CD8-positive, alpha-beta memory T cell (primary cell): ENCODE measurements at places on chromosomes 4 and X. TPM values are rescaled to one million over a fixed set of nuclear protein-coding genes. Genes with fewer than 3 reads are reported as not detected.

Gene KCND1
- 0.72 TPM for total RNA-seq

Gene KIF4A
- total RNA-seq: 16.5 TPM

Gene FATE1
- total RNA-seq: not detected

Gene SHROOM4
- not detected for total RNA-seq

Gene GLUD2
- 0.70 TPM for total RNA-seq

Gene FANCB
- total RNA-seq: 10.9 TPM

Gene TMPRSS11B
- total RNA-seq: not detected

GRCh38 chrX:68203211-68203610 lies 230.1 kb downstream of the OPHN1 start:
- DNase-seq: no peak

DNA sequence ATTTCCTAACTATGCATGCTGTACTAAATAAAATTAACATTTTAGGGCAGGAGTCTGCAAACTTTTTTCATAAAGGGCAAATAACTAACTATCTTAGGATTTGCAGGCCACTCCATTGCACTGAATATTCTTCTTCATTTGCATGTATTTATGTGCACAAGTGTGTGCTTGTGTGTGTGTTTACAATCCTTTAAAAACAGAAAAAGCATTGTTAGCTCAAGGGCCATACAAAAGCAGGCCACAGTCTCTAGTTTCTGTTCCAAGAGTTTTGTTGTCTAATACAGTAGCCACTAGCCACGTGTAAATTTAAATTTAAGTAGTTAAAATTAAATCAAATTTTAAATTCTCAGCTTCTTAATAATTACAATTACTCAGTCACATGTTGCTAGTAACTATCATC lies 621.8 kb downstream of the TMA16 start:
- DNase-seq: no peak

GRCh38 chrX:153525451-153525850 lies 8.0 kb downstream of the ATP2B3 start:
- DNase-seq: no peak

- no peak for DNase-seq
Observed at GRCh38 chr4:8588196-8588470, 4.4 kb upstream of the CPZ start.

- no peak for DNase-seq
Observed at GRCh38 chr4:1109898-1110506, 3.4 kb downstream of the RNF212 start.

GRCh38 chr4:125836597-125837195 lies 521.9 kb downstream of the FAT4 start:
- no peak for DNase-seq

GRCh38 chr4:57401586-57401985 lies 291.4 kb upstream of the IGFBP7 start:
- no peak for DNase-seq

- DNase-seq: no peak
Observed at GRCh38 chrX:16592194-16592770, 57.7 kb upstream of the S100G start.

DNA sequence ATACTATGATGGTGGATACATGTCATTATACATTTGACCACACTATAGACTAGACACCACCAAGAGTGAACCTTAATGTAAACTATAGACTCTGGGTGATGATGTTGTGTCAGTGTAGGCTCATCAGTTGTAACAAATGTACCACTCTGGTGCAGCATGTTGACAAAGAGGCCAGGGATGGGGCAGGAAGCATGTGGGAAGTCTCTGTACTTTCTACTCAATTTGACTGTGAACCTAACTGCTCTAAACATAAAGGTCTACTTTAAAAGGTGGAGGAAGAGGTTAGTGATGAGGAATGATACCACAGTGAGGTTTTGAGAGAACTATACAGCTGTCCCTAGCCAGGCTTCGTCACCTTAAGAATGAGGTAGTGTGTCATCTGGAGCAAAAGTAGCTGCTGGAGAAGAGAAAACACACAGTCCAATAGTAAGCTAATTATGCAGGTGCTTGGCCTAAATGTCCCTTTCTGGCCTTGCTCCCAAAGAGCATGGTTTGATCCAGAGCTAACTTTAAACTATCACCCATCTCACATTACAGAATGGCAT lies 38.4 kb downstream of the GRSF1 start:
- DNase-seq: no peak

- no peak for DNase-seq
Observed at GRCh38 chr4:41258783-41259182, 2.1 kb downstream of the UCHL1 start.

GRCh38 chr4:17309567-17310268 lies 202.2 kb downstream of the QDPR start:
- no peak for DNase-seq

DNA sequence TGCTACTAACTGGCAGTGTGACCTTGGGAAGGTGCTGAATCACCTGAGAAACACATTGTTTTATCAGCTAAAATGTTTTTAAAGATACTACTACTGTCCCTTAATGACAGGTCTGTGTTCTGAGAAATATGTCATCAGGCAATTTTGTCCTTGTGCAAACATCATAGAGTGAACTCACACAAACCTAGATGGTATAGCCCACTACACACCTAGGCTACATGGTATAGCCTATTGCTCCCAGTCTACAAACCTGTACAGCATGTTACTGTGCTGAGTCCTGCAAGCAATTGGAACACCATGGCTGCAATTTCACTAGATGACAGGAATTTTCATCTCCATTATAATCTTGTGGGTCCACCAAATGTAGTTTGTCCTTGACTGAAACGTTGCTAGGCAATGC lies 101.3 kb upstream of the GUCY1A1 start:
- no peak for DNase-seq

DNA sequence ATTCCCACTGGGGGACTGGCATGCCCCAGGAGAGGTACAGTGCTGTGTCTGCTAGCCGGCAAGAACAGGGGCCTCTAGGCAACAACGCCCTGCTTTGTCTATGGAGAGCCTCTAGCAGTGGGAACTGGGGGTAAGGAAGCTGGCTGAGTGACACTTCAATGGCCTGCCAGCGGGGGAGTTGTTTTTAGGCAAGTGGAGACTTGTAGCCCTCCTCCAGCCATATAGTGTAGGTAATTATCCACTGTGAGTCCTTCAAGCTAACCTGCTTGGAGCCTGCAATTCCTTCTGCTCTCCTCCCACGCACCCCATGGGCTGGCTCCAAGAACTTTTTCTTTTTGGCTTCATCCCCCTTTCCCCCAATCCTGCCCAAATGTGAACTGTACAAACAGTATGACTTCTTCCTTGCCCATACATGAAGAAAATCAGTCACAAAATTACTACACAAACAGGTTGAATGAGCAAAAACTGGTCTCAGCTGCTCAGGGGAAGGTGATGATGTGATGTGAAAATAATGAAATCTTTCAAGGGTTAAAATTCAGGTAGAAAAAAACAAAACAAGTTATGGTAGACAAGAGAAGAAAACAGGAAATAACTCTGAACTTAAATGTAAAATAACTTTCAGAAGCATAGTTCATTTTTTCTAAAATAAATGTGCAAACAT lies 33.1 kb downstream of the LEF1 start:
- no peak for DNase-seq

DNA sequence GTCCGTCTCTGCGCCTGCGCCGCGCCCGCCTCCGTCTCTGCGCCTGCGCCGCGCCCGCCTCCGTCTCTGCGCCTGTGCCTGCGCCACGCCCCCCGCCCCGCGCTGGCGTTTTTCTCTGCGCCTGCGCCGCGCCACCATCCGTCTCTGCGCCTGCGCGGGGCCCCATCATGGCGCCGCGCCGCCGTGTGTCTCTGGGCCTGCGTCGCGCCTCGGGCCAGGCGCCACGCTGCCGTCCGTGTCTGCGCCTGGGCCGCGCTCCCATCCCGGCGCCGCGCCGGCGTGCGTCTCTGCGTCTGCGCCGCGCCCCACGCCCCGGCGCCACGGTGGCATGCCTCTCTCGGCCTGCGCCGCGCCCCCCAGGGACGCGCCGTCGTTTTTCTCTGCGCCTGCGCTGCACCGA lies 51.8 kb upstream of the DUX4 start:
- DNase-seq: no peak

GRCh38 chr4:147104768-147105167 lies 159.1 kb upstream of the TTC29 start:
- DNase-seq: no peak

GRCh38 chr4:175514174-175514573 lies 297.9 kb downstream of the GPM6A start:
- DNase-seq: no peak

DNA sequence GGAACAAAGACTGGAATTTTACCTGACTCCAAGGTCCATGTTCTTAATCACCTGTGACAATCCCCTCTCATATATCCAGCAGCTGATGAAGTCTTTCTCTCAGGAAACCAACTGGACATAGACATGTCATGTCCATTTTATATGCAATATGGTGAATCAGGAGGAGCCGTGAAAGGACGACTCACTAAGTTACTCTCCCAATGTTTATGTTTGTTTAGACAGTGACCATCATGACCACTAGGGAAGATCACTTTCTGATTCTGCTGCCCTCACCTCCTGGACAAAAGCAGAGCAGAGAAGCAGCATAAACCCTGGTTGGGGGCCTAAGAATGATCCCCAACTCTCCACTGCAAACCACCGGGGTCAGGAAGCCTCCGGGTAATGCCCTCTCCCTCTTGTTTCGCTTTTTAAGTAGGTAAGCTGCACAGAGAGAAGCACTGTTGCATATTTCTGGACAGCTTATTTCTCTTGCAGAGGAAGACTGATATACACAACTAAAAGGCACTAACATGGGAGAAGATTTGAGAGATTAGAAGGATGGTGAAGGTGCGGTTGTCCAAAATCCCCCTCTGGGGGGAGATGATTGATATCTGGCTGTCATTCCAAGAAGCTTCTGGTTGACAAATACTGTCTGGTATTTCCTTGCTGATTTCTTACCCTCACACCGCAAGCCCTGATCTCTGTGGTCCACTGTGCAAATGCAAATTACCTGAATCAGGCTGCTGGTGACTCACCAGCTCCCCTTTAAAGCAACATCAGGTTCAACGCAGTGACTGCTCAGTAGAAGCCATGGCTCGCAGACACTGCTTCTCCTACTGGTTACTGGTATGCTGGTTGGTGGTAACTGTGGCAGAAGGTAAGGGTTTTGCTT lies at the start of gene ODAPH:
Gene ODAPH, plus strand, starts transcription at position 773 of the 871 bp plus-strand sequence. Its CDS starts 17 bp downstream, at position 790.
- no peak for DNase-seq

DNA sequence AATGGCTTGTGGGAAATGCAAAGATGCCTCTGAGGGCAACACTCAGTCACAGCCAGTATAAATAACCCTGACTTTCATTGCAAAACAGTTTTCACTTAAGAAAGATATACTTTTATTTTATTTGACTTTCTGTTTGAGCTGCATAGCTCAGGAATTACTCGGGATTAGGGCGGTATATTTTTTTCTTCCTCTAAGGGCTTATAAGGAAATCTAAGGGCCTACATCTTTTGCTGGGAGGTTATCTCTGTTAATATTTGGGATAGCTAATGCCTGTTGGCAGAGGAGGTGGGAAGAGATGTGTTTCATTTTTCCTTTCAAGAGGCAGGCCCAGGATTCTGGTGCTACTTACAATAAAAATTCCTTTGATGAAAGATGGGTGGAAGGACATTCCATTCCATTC lies 28.8 kb upstream of the EGFL6 start:
- no peak for DNase-seq

DNA sequence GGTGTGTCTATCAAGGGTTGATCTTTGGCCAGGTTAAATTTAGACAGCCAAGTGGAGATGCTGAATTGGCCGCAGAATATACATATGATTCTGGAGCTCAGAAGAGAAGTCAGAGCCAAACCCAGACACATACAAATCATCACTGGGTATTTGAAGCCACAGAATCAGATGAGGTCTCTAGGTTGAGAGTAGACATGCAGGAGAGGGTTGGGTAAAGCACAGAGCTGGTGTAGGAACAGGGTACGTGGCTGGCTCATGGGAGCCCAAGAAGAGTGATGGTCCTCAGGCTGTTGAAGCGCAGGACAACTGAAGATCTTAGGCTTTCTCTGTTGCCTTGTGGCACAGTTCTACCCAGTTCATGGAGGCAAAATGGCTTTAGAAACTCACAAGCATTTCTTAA lies 37.7 kb downstream of the ADAMTS3 start:
- DNase-seq: no peak

- DNase-seq: no peak
Observed at GRCh38 chr4:624705-625590, at the start of gene PDE6B. TSS of gene PDE6B (plus strand) at chr4:625573. CDS start at chr4:625627, 54 bp downstream.

DNA sequence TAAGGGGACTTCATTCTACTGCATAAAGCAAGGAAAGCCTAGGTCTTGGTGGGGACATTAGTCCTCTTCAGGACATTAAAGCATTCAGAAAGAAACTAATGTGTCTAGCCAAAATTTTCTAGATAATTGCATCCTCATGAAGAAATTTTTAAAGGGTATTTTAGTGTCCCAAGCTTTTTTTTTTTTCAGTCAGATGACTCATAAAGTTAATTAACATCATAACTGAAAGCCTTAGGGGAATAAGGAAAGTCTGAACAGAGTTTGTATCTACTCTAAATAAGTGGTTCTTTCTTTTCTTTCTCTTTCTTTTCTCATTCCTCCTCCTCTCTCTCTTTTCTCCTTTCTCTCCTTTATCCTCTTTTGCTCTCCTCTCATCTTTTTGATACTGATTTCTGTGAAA lies 202.4 kb downstream of the ADAMTS3 start:
- DNase-seq: no peak
